Right cardiac atrium (tissue), 5 donors: ENCODE measurements at places on chromosomes 3 and 15. TPM values are rescaled to one million over a fixed set of nuclear protein-coding genes. Genes with fewer than 3 reads are reported as not detected.

GRCh38 chr3:24773798-24774197 is 279.1 kb upstream of the THRB start:
- DNase-seq, result peak; percentile 72

DNA sequence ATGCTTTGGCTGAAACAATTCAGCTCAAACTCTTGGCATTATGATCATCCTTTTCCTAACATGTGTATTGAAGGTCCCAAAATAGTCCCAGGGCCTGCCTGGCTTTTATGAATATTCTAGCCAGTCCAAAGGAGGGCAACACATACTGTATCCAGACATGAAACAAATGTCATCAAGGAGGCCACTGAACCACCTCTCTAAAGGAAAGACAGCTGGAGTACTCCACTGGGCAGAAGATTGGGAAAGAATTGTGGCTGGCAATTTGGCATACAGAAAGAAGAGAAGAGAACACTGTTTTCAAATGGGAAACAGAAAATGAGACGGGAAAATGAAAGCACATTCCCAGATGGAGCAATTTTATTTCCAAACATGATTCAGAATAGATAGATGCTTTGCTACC is 80.6 kb downstream of the NCEH1 start:
- DNase-seq, result no peak

DNA sequence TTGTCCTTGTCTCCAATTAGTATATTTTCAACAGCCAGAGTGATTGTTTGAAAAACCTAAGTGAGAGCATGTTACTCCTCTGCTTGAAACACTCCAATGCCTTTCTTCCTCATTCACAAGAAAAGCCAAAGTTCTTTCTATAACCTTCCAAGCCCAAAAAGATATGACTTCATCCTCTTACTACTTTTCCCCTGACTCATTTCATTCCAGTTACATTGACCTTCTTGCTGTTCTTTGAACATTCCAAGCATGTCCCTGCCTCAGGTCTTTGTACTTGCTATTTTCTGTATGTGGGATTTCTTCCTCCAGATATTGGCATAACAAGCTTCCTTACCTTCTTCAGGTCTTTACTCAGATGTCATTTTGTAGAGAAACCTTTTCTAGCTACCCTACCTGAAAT is 28.3 kb downstream of the EHHADH start:
- DNase-seq, result no peak

- no peak for DNase-seq
Observed at GRCh38 chr3:61704807-61705206, 143.4 kb downstream of the PTPRG start.

GRCh38 chr15:80099241-80099640 is 39.8 kb downstream of the ZFAND6 start:
- DNase-seq, result no peak

Gene IL17RB
- 1.9 TPM for total RNA-seq

- peak; percentile 62 for DNase-seq
Observed at GRCh38 chr3:71063773-71064290, 519.7 kb downstream of the FOXP1 start.

Gene SERPINI2
- 1.9 TPM for total RNA-seq

- no peak for DNase-seq
Observed at GRCh38 chr3:115996420-115997108, 373.3 kb downstream of the GAP43 start.

GRCh38 chr3:187759601-187760000 is 14.3 kb upstream of the BCL6 start:
- no peak for DNase-seq

GRCh38 chr3:7447197-7447769 is 586.4 kb downstream of the GRM7 start:
- DNase-seq, result no peak

- DNase-seq, result no peak
Observed at GRCh38 chr3:82143661-82144412, 382.4 kb upstream of the GBE1 start.

- DNase-seq, result no peak
Observed at GRCh38 chr3:72641684-72642083, 206.6 kb downstream of the SHQ1 start.
